ENCODE measurements at places on chromosomes 5 and 9.

DNA sequence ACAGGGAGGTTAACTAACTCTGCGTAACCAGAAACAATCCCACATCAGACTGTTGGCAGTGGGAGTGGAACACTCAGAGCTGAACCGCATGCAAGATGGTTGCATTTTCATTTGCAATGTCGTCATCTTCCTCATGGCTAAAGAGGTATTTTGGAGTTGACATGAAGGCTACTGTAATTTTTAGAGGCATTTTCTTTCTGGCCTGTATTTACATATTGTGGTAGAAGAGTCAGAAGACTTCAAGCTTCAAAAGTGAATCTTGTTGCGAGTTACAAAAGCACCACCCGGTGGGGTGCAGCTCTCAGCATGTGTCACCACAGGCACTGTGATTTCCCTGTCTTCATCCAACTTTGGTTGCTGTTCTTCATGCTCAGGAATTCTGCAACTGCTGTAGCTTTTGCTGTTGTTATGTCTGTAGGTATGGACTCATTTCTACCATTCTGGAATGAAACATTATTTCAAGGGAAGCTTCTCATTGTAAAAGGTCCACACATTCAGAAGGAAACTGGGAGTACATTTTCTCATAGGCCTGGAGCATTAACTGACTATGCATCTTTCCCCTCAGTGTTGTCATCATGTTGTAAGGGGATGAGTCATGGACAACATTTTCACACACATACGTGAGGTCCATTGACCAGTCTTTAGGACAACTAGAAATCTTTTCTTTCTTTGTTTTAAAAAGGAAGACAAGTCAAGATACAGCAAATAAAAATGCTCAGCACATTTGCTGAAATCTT is 35.4 kb upstream of the GDNF start:
- DNase-seq, result no peak

- DNase-seq, result no peak
Observed at GRCh38 chr9:5846096-5846495, 13.2 kb upstream of the ERMP1 start.

GRCh38 chr9:36191686-36192085 is 965 bp downstream of the CLTA start:
- DNase-seq, result no peak

GRCh38 chr5:113047234-113047633 is 70.6 kb downstream of the DCP2 start:
- DNase-seq, result no peak

- DNase-seq, result no peak
Observed at GRCh38 chr9:25261445-25261844, 416.8 kb downstream of the TUSC1 start.
